Mesangial cell (primary cell): ENCODE measurements at places on chromosomes 5 and 9. TPM values are rescaled to one million over a fixed set of nuclear protein-coding genes. Genes with fewer than 3 reads are reported as not detected.

The RETREG1 gene
- 3.3 and 6.0 TPM in 2 replicates for total RNA-seq

The TMEM174 gene
- total RNA-seq: 0.13 TPM in 1 of 2 replicates, not detected in the other

The ZDHHC21 gene
- total RNA-seq: 2.9 and 4.1 TPM in 2 replicates

The FYB1 gene
- total RNA-seq: 0.13 TPM in 1 of 2 replicates, not detected in the other

The TMEM8B gene
- total RNA-seq: 2.6 and 17.6 TPM in 2 replicates

The CCDC180 gene
- 1.5 TPM in 2 replicates for total RNA-seq

The GABBR2 gene
- total RNA-seq: under 0.01 and 0.98 TPM in 2 replicates

The CFAP90 gene
- total RNA-seq: 0.16 and 2.2 TPM in 2 replicates

The CTSV gene
- total RNA-seq: 3.7 and 12.5 TPM in 2 replicates
